NCI-H1436 (cell line): ENCODE measurements at places on chromosomes 7 and 10.

DNA sequence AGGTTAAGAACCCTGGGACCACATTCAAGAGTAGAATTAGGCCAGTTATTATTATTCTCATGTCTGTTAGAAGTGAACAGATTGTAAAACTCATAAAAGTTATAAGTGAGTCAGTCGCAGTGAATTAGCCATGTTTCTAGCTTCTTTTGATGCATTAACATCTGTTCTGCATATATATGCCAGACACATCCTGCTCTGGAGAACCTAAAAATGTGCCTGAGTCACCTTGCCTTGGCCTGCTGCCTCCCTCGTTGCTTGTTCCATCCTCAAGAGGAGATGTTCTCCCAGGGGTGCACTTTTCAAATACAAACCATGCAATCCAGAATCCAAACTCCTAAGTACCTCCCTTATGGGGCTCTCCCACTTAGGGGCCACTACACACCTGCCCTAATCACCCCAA lies 14.8 kb downstream of the TSPAN12 start:
- DNase-seq: no peak

DNA sequence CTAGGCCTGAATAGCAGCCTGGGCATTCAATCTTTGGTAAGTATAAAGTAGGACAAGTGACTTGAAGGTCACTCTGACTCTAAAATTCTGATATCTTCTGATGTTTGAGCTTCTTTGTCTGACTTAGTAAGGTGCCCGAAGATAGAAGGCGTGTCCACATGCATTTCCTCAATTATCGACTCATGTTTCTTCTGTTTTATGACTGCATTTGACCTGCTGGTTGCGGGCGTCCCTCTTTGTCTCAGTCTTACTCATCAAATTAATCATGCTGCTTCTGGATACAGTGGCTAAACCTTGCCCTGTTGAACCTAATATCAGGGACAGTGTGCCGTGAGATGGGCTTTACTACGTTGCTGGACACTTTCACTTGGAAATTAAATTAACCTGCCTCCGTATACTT lies 534.1 kb downstream of the SDK1 start:
- DNase-seq: no peak

GRCh38 chr10:1595242-1595600 lies 142.1 kb downstream of the ADARB2 start:
- no peak for DNase-seq

DNA sequence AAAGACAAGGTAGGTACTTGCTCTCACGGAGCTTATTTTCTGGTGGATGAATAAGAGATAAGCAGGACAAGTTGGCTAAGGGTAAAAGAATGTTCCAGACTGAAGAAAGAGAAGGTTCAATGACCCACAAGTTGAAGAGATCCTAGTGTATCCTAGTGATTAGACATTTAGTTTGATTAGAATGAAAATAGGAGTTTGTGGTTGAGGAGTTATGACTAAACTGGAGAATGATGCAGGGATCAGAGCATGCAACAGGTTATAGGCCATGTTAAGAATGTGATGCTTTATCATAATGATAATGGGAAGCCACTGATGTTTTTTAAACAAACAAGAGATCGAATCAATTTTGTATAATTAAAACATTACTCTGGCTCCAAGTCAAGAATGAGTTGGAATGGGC lies 357.2 kb downstream of the HPSE2 start:
- no peak for DNase-seq

- peak; percentile 21 for DNase-seq
Measured at GRCh38 chr7:50307368-50308032, 3.0 kb downstream of the IKZF1 start.

- no peak for DNase-seq
Measured at GRCh38 chr7:16684935-16685334, 39.0 kb downstream of the BZW2 start.

DNA sequence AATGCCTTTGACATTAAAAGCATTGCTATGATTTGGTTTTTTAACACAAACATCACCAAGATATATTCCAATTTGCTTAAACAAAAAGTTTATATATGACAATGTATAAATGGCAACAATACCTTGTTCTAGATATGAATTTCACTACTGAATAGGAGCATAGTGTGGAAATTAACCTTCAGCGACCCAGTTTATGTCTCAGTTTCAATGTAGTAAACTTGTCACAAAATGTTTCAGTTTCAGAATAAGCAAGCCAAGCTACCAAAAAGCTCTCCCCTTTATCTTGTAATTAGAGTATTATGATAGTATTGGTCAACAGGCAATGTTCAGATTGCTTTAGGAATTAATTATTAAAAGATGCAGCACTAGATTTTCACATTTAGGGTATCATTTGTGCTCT lies 99.6 kb upstream of the PCDH15 start:
- no peak for DNase-seq

- DNase-seq: peak; percentile 44
Measured at GRCh38 chr10:29618341-29619171, 16.2 kb downstream of the SVIL start.

DNA sequence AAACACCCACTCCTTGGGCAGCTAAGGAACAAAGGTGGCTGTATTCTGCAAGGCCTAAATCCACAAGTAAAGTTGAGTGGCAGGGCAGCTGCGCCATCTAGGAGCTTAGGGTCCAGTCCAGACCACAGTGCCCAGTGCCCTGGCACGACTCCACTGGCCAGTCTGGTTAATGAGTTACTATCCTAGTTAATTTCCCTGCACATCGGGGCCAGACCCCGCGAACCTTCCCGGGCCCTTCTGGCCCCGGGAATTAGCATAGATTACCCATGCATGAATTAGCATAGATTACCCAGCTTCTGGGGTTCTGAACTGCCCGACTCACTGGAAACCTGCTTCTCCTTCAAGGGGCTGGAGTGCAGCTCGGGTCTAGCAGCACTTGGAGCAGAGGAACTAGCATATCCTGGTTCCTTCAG lies 3.2 kb upstream of the EMX2 start:
- no peak for DNase-seq

DNA sequence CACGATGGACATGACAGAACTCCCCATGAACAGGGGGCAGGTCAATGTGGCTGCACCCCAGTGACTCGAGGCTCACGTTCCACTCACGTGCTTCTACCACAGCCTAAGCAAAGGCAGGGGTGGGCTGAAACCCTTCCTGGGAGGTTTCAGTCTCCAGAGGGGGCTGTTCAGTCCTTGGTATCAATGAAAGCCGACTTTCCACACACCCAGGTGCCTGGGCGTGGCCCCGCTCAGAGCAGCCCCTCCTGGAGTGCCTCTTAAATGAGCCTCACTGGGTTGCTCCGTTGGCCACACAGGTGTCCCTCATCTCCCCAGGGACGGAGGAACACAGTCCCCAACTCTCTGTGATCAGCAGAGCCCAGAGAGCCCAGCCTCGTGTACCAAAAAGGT lies 90.5 kb upstream of the PDGFA start:
- DNase-seq: no peak

DNA sequence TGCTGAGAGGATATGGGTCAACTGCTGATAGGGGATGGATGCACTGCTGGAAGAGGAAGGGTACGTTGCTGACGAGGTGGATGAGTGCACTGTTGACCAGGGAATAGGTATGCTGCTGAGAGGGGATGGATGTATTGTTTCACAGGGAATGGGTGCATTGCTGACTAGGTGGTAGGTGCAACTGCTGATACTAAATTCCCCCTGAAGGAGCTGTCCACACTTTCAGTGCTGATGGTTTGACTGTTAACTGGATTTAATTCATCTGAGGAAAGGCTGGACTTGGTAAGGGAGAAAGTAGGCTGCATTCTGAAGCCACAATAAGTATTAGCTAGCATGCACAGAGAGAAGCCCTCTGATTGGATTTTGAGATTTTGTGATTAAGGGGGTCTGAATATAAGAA lies 1196.8 kb upstream of the PHF14 start:
- DNase-seq: no peak

DNA sequence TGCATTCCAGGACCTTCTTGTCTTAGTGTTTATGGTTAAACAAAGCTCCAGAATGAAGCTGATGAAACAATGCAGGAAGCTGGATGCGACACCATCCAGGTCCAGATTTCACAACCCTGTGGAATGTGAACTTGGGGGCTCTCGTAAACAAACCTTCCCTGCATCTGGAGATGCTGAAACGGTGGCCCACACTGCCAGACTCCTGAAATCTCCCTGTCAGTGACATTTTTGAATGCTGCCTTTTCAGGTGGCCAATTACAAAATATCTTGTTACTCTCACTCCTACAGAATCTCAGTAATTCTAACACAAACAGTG lies 18.8 kb downstream of the VIPR2 start:
- no peak for DNase-seq

DNA sequence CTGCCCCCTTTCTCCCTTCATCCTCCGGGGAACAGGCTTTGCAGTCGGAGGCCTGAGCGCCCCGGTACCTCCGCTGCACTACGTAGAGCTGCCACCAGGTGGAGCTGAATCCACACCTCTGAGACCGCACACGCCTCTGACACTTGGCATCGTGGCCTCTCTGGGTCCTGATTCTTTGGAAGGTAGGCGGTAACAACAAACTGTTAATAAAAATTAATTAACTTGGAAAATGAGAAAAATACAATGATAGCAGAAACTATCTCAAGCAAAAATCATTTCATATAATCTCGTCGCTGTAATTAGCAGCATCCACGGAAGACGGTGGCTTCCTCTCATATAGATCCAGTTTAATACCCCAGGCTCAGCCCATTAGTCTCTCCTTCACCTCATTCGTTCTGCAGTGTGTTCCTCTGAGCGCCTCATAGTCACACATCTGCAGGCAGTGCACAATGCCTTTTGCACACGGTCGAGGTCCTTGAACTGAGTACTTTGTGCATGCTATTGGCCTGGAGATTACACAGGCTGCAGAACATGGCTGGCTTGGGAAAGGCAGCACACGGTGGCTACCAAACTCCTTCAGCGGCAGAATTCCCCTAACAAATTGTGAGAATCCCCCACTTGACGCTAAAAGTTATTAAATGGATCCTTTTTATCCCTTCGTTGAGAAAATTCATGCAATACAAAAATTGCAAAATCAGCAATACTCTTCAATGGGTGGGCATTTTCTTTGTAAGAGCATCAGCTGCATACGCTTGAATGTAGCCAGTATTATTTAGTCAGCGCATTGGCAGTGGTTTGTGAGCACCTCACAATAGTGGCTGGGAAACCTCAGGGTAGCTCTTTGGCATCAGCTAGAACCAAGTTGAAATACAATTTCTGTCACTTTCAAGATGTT lies 18.7 kb downstream of the OR9A2 start:
- peak; percentile 41 for DNase-seq

GRCh38 chr7:116340943-116341907 lies 130.9 kb downstream of the TES start:
- no peak for DNase-seq

GRCh38 chr10:86087716-86088115 lies 278.9 kb downstream of the GRID1 start:
- DNase-seq: no peak

GRCh38 chr7:151550656-151551286 lies 31.1 kb upstream of the RHEB start:
- DNase-seq: no peak

DNA sequence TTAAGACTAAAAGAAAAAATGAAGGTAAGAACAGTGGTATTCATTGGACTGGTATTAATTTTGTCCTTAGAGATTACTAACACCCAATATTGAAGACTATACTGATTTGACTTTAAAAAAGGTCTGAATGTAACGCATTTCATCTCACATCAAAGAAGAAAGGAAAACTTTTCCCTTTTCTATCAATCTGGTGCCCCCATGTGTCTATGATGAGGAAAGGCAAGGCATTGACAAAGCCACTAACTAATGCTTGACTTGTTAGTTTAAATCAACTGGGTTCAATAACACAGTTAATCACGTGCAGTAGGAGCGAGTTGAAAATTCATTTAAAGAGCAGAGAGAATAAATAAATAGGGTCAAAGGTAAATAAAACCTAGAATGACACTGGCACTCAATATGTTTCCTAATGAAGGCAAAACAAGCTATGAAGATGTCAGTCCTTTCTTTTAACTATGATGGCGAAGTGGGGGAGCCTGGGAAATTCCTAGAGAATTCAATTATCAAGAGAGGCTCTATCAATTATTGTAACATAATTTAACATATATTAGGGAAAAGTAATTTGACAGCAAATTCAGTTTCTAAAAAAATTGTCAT lies 180.9 kb downstream of the ANK3 start:
- DNase-seq: peak; percentile 39

- DNase-seq: no peak
Measured at GRCh38 chr10:9561821-9562505, 1455.7 kb upstream of the CELF2 start.

- DNase-seq: no peak
Measured at GRCh38 chr10:3580565-3580964, 204.4 kb downstream of the KLF6 start.

DNA sequence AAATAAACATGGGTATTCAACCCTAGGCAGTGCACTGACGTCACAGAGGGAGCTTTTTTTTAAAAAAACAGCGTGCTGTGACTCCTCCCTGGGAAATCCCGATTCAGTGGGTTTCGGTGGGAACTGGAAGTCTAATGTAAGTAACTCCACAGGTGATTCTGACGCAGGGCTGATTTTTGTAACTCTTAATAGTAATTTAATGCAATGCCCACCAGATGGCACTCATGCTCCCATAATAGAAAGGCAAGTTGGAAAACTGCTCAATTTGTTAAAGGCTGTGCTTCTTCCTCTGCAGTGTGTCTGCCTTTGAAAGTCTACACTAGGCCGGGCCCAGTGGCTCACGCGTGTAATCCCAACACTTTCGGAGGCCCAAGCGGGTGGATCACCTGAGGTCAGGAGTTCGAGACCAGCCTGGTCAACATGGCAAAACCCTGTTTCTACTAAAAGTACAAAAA lies 10.9 kb upstream of the RSU1 start:
- DNase-seq: peak; percentile 67

DNA sequence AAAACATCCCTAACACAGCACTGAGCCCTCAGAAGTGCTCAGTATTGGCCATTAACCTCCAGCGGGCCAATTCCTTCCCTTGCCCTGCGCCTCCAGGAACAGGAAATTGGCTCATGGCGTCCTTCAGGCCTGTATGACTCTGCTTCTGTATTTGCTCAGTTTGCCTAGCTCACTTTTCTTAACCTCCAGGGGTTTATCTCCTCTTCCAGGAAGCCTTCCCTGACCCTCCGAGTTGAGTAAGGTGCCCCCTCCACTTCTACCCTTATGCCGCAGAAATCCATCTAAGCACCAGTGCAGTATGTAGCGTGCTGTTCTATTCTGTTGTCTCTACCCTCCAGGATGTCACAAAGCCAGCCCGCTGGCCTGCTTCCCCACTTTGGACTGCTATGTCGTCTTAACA lies 1.1 kb upstream of the SFXN4 start:
- no peak for DNase-seq

DNA sequence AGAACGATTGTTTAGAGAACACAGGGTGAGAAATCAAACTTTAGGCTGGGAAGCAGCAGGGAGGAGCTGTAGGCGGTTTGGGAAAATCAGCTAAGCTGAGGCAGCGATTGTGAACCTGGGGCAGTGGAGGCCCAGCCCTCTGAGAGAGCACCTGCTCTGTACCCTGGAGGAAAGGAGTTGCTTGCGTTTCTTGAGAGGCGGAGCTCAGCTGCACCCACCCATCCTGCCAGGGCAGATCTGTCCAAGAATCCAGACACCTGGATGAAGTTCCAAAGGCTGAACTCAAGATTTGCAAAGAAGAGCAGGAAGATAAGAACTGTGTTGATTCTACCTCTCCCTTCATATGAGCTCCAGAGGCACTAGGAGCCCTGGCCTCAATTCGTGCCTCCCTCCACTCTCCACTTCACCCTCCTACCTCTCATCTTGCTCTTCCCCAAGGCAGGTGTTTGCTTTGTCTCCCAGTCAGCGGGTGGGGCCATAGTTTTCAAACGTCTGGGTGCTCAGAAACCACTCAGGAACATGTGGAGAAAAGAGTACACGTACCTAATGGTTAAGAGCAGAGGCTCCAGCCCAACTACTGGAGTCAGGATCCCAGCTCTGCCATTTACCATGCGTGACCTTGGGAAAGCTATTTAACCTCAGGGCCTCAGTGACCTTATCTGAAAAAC lies 21.5 kb upstream of the TMEM213 start:
- DNase-seq: peak; percentile 42
